IMR-90 (cell line): ENCODE measurements at places on chromosomes 4 and X. TPM values are rescaled to one million over a fixed set of nuclear protein-coding genes. Genes with fewer than 3 reads are reported as not detected.

The CETN2 gene
- total RNA-seq: 15.8 and 25.8 TPM in 2 replicates

The RAB9B gene
- 0.90 and 1.1 TPM in 2 replicates for total RNA-seq

The ODAM gene
- not detected in 2 replicates for total RNA-seq

The NSUN7 gene
- not detected in 2 replicates for total RNA-seq

The COL4A6 gene
- 0.28 and 0.36 TPM in 2 replicates for total RNA-seq

The MAGEE1 gene
- 0.54 and 0.56 TPM in 2 replicates for total RNA-seq

The PARM1 gene
- total RNA-seq: under 0.01 and 0.18 TPM in 2 replicates

The PNCK gene
- 0.18 TPM in 1 of 2 replicates, not detected in the other for total RNA-seq

The GAGE12J gene
- not detected in 2 replicates for total RNA-seq

- H3K36me3 ChIP-seq: peaks cover 7% of the 10 kb centered on the region
- DNase-seq: peak; percentile 94
- H3K4me3 ChIP-seq: no peak overlapping the region
- H3K27me3 ChIP-seq: no peaks in the 10 kb centered on the region
- no peak overlapping the region for H3K27ac ChIP-seq
Measured at GRCh38 chr4:107689912-107690587, 30.0 kb downstream of the PAPSS1 start.

- no peak overlapping the region for H3K4me3 ChIP-seq
- H3K36me3 ChIP-seq: peaks cover 47% of the 10 kb centered on the region; the same call in 1 of the 2 replicates
- no peak for DNase-seq
- no peaks in the 10 kb centered on the region for H3K4me1 ChIP-seq
Measured at GRCh38 chr4:8608714-8609391, 16.3 kb downstream of the CPZ start.

- H3K27me3 ChIP-seq: peaks cover 8% of the 10 kb centered on the region
Measured at GRCh38 chrX:110786486-110786885, 9.1 kb downstream of the CHRDL1 start.

DNA sequence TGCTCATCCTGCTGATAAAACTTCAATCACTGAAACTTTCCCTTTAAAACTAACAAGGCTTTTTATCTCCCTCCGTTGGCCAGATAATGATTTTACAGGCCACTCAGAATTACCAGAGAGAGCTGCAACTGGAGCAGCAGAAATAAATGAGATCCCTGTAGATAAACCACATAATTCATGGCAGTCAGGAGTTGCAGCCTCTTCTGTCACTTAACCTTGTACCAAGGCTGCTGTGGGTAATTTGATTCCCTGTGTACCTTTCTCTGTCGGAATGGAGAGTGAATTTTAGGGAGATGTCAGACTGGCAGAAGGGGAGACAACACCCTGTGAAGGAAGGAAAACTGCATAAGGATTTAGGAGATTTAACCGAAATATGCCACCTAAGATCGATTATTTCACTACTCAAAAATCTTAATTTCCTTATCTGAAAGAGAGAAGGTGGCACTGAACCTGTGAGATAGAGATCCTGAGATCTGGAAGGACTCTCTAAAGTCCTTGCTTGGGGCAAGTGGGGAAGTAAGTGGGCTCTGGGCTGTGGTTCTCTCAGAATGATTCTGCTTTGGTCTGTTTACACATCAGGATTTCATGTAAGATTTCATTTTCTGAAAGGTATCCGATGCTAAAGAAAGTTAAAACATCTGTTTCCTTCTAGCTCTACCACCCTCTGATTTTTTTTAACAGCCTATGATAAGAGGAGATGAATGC, 14.3 kb upstream of the TSPAN5 start:
- H3K4me1 ChIP-seq: 0 out of 2 replicates have a peak, but pooled peaks cover 3% of the 10 kb centered on the region
- DNase-seq: no peak
- H3K27me3 ChIP-seq: no peaks in the 10 kb centered on the region
- no peak overlapping the region for H3K27ac ChIP-seq
- H3K36me3 ChIP-seq: no peaks in the 10 kb centered on the region
- H3K4me3 ChIP-seq: no peak overlapping the region

- no peaks in the 10 kb centered on the region for H3K4me1 ChIP-seq
- no peak overlapping the region for H3K4me3 ChIP-seq
- no peak overlapping the region for H3K27ac ChIP-seq
- DNase-seq: no peak
Measured at GRCh38 chrX:35670889-35671288, 127.3 kb upstream of the MAGEB16 start.

DNA sequence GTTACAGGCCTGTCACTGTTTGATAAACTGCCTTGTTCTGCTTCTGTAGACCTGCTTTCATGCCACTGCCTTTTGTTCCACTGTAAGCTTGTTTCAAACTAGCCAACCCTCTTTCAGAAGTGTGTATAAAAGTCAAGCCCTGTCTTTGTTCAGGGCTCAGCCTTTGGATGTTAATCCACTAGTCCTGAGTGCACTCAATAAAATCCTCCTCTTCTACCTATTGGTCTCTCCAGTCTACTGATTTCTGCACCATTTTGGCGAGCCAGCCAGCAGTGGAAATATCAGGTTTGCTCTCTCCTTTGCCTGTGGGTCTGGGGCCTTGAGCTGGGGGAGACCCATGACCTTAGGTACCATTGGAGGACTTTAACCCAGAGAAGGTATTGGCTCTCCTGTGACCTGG, 901.6 kb upstream of the NDST4 start:
- no peak overlapping the region for H3K27ac ChIP-seq
- no peak overlapping the region for H3K4me3 ChIP-seq

GRCh38 chr4:48944756-48945241, 38.2 kb upstream of the OCIAD2 start:
- no peak overlapping the region for H3K27ac ChIP-seq
- H3K4me3 ChIP-seq: no peak overlapping the region
- no peaks in the 10 kb centered on the region for H3K36me3 ChIP-seq
- no peak for DNase-seq
- no peaks in the 10 kb centered on the region for H3K4me1 ChIP-seq
- H3K27me3 ChIP-seq: peaks cover 11% of the 10 kb centered on the region

- no peak for DNase-seq
- H3K27me3 ChIP-seq: no peaks in the 10 kb centered on the region
- H3K27ac ChIP-seq: no peak overlapping the region
- H3K4me3 ChIP-seq: no peak overlapping the region
- no peaks in the 10 kb centered on the region for H3K36me3 ChIP-seq
- H3K4me1 ChIP-seq: no peaks in the 10 kb centered on the region
Measured at GRCh38 chrX:118675326-118675965, 52.0 kb upstream of the IL13RA1 start.

- H3K27me3 ChIP-seq: peaks cover 83% of the 10 kb centered on the region
- H3K27ac ChIP-seq: no peak overlapping the region
- no peaks in the 10 kb centered on the region; the same call in 1 of the 2 replicates for H3K4me1 ChIP-seq
Measured at GRCh38 chr4:13543032-13543838, 1.1 kb downstream of the NKX3-2 start.

GRCh38 chr4:141078871-141079270, 54.4 kb downstream of the RNF150 start:
- peaks cover 3% of the 10 kb centered on the region; the same call in 1 of the 2 replicates for H3K4me1 ChIP-seq
- H3K4me3 ChIP-seq: no peak overlapping the region
- no peaks in the 10 kb centered on the region for H3K36me3 ChIP-seq

- H3K4me3 ChIP-seq: no peak overlapping the region
- no peaks in the 10 kb centered on the region for H3K36me3 ChIP-seq
- H3K27me3 ChIP-seq: no peaks in the 10 kb centered on the region
- H3K27ac ChIP-seq: no peak overlapping the region
Measured at GRCh38 chrX:97314345-97314744, 430.6 kb downstream of the RPA4 start.

- H3K36me3 ChIP-seq: peaks cover 18% of the 10 kb centered on the region
- H3K27me3 ChIP-seq: no peaks in the 10 kb centered on the region
- peak; percentile 96 for DNase-seq
- H3K4me1 ChIP-seq: peaks cover 2% of the 10 kb centered on the region; the same call in 1 of the 2 replicates
- H3K27ac ChIP-seq: no peak overlapping the region
- no peak overlapping the region for H3K4me3 ChIP-seq
Measured at GRCh38 chr4:55866290-55866907, 13.0 kb downstream of the EXOC1 start.

DNA sequence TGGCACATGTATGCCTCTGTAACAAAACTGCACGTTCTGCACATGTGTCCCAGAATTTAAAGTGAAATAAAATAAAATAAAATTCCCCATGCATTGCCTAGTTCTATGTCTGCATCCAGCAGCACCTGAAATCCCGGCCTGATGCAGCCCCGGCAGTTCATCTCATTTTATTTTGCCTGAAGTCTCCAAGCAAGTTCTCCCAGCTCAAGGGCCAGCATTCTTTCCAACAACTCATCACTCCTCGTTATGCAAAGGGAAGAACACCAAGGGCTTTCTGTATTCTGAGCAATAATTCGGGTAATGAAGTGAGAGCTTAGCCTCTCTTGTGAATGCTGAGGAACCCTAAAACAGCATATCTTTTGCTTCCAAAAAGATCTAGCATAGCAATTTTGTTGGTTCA, 2.7 kb downstream of the ENPP6 start:
- H3K4me1 ChIP-seq: no peaks in the 10 kb centered on the region
- H3K36me3 ChIP-seq: no peaks in the 10 kb centered on the region
- H3K27ac ChIP-seq: no peak overlapping the region
- no peak for DNase-seq
- H3K4me3 ChIP-seq: no peak overlapping the region

- no peaks in the 10 kb centered on the region for H3K4me1 ChIP-seq
- no peak for DNase-seq
- no peaks in the 10 kb centered on the region for H3K36me3 ChIP-seq
- no peak overlapping the region for H3K27ac ChIP-seq
- no peak overlapping the region for H3K4me3 ChIP-seq
- no peaks in the 10 kb centered on the region for H3K27me3 ChIP-seq
Measured at GRCh38 chr4:77438549-77438948, 167.1 kb upstream of the CXCL13 start.

GRCh38 chr4:24949970-24950369, 37.1 kb upstream of the CCDC149 start:
- no peaks in the 10 kb centered on the region for H3K4me1 ChIP-seq
- H3K27me3 ChIP-seq: peaks cover 16% of the 10 kb centered on the region
- no peaks in the 10 kb centered on the region for H3K36me3 ChIP-seq
- no peak for DNase-seq
- H3K4me3 ChIP-seq: no peak overlapping the region

GRCh38 chrX:48590203-48591103, 6.8 kb upstream of the WDR13 start:
- H3K36me3 ChIP-seq: no peaks in the 10 kb centered on the region
- no peak overlapping the region for H3K27ac ChIP-seq
- no peak for DNase-seq
- H3K4me1 ChIP-seq: peaks cover 7% of the 10 kb centered on the region; the same call in 1 of the 2 replicates
- no peaks in the 10 kb centered on the region for H3K27me3 ChIP-seq
- H3K4me3 ChIP-seq: no peak overlapping the region

- DNase-seq: no peak
- no peaks in the 10 kb centered on the region; the same call in 1 of the 2 replicates for H3K4me1 ChIP-seq
- H3K27me3 ChIP-seq: peaks cover 2% of the 10 kb centered on the region; the same call in 1 of the 2 replicates
- no peak overlapping the region for H3K27ac ChIP-seq
Measured at GRCh38 chr4:2273657-2274319, 11.9 kb upstream of the MXD4 start.

DNA sequence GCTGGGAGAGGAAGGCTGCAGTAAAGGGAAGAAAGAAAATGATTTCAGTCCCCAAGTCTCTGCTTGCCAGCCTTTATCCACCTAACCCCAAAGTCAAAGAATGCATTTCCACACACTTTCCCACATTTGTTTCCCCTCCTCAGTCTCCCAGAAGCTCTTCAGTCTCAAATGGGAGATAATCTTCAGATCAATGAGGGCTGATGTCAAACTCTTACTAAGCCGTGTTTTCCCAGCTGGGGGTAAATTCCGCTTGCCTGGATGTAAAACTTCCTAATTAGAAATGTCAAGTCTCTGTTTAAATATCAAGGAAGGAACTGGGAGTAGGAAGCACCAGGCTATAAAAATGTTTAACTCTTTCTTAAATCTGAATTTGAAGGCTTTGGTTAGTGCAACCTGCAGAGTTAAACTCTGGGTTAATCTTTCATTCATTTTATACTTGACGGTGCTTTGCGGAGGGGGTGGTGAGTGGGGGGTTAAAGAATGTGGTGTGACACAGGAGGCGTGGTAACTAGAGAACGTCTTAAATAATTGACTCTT, 601.4 kb upstream of the ACTRT1 start:
- no peaks in the 10 kb centered on the region for H3K4me1 ChIP-seq
- no peak overlapping the region for H3K4me3 ChIP-seq
- no peak for DNase-seq

DNA sequence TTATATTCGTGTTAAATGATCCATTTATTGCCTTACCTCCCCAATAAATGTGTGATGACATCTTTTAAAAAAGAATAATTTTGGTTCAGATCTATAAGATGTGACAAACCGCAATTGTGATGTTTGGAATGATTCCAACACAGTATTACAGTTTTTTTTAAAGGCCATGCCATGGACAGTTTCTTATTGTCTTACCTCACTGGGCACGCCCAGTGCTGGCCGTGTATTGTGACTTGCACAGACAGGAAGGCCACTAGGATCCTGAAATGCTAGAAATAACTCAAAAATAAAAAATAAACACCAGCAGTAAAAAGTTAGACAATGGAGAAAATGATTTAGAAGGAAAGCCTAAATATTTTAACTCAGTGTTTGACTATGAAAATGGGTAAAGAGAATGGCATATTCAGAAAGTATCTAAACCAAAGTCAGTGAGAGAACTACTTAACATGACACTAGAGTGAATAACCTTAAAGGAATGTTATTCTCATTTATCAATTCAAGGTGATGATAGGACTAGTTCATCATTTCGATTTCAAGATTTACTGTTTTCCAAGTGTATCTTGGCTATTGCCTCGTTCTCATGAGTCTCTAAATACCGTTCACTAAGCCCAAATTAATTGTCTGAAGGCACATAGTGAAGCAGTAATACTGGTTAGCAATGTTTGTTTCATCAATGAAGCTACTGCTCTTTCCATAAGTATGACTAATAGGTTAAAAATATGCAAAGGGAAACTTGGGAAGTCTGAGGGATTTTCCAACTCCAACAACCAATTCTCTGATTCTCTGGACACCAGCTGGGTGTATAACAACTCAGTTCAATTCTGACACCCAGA, 46.1 kb upstream of the VEGFC start:
- peak; percentile 84 for DNase-seq
- H3K4me3 ChIP-seq: no peak overlapping the region
- no peaks in the 10 kb centered on the region for H3K27me3 ChIP-seq
- peak overlapping the region; percentile 30; the same call in 1 of the 2 replicates for H3K27ac ChIP-seq

GRCh38 chrX:117743469-117744251, 372.9 kb downstream of the KLHL13 start:
- H3K36me3 ChIP-seq: no peaks in the 10 kb centered on the region
- H3K27ac ChIP-seq: no peak overlapping the region
- DNase-seq: peak; percentile 1

GRCh38 chr4:56857601-56858309, 36.3 kb upstream of the SPINK2 start:
- H3K4me3 ChIP-seq: no peak overlapping the region
- no peak for DNase-seq
- no peaks in the 10 kb centered on the region for H3K4me1 ChIP-seq
- no peaks in the 10 kb centered on the region for H3K36me3 ChIP-seq

DNA sequence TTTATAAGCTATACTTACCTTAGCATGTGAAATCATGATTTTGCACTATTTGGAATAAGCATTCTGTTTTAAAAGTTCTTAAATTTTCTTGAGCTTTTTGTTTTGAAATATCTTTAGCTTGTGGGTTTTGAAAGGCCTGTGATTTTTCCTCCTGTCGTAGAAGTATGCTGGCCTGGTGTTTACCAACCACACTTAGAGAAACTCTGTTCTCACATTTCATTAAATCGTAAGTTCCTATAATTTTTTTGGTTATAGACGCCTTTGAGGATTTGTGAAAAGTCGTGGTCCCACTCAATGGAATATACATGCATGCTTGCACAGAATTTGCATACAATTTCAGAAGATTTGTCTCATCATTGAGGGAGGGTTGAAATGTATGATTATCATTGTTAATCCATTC, 63.6 kb downstream of the PDLIM5 start:
- H3K4me3 ChIP-seq: no peak overlapping the region
- peaks cover 14% of the 10 kb centered on the region for H3K4me1 ChIP-seq
- H3K27ac ChIP-seq: peak overlapping the region; percentile 21
- H3K27me3 ChIP-seq: no peaks in the 10 kb centered on the region
- no peak for DNase-seq
- no peaks in the 10 kb centered on the region; the same call in 1 of the 2 replicates for H3K36me3 ChIP-seq

- DNase-seq: no peak
- no peaks in the 10 kb centered on the region for H3K36me3 ChIP-seq
- no peak overlapping the region for H3K4me3 ChIP-seq
Measured at GRCh38 chrX:115912372-115912897, 258.1 kb upstream of the AGTR2 start.
